ENCODE measurements at places on chromosomes 1 and 21. TPM values are rescaled to one million over a fixed set of nuclear protein-coding genes. Genes with fewer than 3 reads are reported as not detected.

Gene SPRR2B
- not detected for total RNA-seq

DNA sequence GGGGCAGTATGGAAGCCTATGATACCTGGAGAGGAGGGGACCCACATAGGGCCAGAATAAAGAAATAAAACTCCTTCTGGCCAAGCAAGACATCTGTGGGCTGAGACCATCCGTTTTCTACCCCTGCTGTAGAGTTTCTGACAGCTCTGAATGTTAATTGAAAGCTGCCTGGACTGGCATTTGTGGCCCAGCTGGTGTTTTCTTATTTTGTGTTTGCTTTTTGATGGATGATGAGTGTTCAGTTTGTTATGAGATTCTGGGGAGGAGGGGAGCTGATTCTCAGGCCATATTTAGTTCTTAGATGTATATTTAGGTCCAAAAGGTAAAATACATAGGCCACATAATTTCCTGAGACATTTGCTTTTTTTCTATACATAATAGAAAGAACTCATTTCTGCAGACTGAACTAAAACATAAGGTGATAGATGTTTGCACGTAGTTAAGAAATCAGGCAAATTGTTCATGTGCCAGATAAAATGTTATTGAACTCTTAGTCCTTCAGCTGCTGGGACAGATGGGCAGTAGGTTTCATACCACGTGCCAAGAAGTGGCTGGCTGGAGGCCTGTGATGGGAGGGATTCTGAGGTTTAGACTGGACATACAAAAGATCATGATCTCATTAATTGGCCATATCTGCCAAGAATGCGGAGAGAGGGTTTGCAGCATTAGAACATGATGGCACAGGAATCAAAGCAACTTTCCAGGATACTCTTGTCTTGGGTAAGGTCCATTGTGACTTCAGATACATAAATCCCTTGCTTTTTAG, 54.1 kb downstream of the DSCAM start:
- DNase-seq = no peak

DNA sequence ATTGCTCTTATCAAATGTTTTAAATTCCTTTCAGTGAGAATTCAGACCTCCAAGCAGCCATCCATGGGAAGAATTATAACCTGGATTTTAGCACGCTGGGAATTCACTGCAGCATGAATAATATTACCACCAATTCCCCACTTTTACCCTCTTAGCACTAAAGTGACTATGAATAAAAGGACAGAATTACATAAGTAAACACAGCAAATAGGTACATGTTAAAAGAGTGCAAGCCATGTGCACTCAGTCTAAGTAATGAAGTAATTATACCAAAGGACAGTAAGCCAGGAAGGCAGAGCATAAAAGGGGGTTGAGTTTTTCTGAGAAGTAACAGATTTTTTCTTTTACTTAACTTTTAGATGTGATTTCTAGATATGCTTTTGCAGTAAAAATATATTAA, 176.3 kb downstream of the DENND1B start:
- no peak for DNase-seq

GRCh38 chr1:207948536-207949250, 37.8 kb upstream of the CD34 start:
- no peak for DNase-seq

- DNase-seq = no peak
Observed at GRCh38 chr1:57963581-57963980, 539.7 kb upstream of the DAB1 start.

- DNase-seq = peak; percentile 6
Observed at GRCh38 chr1:19436716-19437476, 48.4 kb downstream of the CAPZB start.

Gene LCE1B
- total RNA-seq = not detected

Gene OR2M3
- total RNA-seq = not detected

GRCh38 chr1:234608025-234608910, 1.7 kb downstream of the IRF2BP2 start:
- DNase-seq = peak; percentile 80

DNA sequence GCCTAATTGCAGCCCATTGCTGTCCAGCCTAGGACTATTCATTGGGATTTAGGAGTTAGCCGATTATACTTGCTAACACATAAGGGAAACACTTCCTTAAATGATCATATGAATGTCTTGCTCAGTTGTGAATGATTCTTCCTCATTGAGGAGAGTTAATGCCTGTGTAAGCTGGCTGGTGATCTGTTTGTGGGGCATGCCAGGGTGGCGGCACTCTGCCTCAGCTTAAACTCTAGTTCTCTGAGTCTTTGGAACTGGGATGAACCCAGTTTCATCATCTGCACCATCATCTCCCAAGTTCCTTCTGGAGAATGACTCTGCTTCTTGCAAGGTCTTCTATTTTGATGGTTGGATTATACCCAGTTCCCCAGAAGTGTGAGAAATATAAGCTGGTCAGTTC, 23.9 kb upstream of the SLAMF6 start:
- DNase-seq = no peak

GRCh38 chr1:33180226-33180910, 1.5 kb downstream of the TRIM62 start:
- no peak for DNase-seq

Gene SDC3
- 10.0 TPM for total RNA-seq

DNA sequence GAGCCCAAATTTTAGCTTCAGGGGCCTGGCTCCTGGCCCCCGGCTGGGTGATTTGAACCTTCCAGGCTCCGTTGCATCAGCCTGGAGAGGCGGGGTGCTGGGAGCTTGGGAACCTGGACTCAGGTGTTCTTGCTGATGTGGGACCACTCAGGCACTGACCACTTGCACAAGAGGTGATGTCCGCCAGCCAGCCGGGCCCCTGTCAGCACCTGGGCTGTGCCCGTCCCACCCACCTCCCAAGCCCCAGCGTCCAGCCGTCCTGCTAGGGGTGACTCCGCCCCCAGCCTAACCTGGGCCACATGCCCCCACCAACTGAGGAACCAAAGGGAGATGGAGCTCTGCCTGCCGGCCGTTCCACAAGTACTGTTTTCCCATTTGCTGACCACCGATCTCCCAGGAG, 47.4 kb upstream of the ARHGEF16 start:
- no peak for DNase-seq

- peak; percentile 17 for DNase-seq
Observed at GRCh38 chr1:45097944-45098343, 85.9 kb downstream of the UROD start.

DNA sequence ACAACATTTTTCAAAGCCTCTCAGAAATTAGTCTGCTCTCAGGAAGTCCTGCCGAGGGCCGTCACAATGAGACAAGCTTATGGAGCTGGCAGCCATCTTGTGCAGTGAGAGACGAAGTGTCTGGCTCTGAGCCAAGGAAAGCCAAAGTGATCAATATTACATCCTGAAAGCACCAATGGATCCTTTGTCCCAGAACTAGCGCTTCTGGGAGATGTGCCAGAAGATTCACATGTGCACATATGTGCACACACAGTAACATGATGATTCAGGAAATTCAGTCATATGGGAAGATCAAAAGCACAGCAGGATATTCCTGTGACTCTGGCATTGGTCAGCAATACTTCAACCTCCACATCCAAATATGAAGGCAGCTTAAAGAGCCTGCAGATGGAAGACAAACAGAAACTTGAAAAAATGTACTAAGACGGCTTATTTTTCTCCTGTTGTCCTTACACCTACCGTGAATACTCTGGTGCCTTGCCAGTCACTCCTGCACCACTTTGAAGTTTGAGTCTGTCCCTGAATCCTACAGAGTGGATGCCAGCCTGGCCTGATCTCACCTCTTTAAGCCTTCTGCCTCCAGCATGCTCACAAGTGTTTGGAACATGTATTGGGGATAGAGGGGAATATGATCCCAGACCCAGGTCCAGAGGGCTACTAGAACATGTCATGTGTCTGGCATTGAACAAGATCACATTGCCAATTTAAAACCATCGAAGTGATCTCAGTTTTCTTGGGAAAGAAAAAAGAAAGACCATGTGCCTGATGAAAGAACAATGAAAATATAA, 44.5 kb upstream of the PRRX1 start:
- DNase-seq = peak; percentile 29

Gene PPT1
- 63.9 TPM for total RNA-seq

GRCh38 chr1:196449460-196449859, 158.8 kb downstream of the KCNT2 start:
- DNase-seq = no peak

GRCh38 chr1:33282791-33283190, 26.5 kb downstream of the ZNF362 start:
- no peak for DNase-seq

Gene CYP4A22
- total RNA-seq = not detected

GRCh38 chr1:60088620-60089155, 15.1 kb upstream of the C1orf87 start:
- DNase-seq = peak; percentile 30

Gene CHRM3
- 3.5 TPM for total RNA-seq

GRCh38 chr1:3557366-3557765, 53.9 kb downstream of the MEGF6 start:
- no peak for DNase-seq

- DNase-seq = peak; percentile 86
Observed at GRCh38 chr1:174659823-174660222, 212.1 kb downstream of the GPR52 start.

Gene SLC45A3
- 37.6 TPM for total RNA-seq

Gene PALMD
- 8.2 TPM for total RNA-seq

Gene SLC37A1
- 34.2 TPM for total RNA-seq

Gene DMBX1
- 2.4 TPM for total RNA-seq

GRCh38 chr21:34625030-34625593, 10.2 kb upstream of the RCAN1 start:
- DNase-seq = peak; percentile 12

Gene RGL1
- total RNA-seq = 1.9 TPM

DNA sequence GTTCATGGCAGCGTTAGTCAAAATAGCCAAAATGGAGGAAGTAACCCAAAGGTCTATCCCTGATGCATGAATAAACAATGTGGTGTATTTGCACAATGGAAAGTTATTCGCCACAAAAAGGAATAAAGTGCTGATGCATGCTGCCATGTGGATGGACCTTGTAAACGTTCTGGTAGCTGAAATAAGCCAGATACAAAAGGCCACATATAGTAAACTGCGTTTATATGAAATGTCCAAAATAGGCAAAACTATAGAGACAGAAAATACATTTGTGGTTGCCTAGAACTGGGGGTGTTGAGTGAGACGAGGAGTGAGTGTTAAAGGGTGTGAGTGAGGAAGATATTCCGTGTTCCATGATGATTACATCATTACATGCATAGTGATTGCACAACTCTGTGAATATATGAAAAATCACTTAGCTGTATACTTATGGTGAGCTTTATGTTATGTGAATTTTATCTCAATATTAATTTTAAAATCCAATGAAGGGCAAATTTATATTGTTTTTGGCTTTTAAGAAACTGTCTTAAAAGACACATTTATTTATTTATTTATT, 321.3 kb downstream of the KIF26B start:
- no peak for DNase-seq

Gene RPS6KA1
- total RNA-seq = 111 TPM

DNA sequence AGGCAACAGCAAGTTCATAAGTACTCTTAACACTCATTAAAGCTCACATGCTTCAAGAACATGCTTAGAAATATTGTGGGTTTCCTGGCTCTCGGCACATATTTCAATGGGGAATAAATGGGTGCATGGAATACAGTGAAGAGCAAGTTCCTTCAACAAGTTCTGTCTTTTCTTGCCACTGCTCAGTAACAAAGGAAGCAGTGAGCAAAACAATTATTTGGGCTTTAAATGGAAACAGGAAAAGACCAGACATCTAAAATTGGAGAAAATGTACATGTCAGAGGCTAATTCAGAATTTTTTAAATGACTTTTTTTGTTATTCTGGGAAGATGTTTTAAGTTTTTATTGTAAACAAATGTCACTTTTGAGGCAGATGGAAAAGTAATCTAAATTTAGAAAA, 478.7 kb downstream of the SETD4 start:
- DNase-seq = no peak

Gene YOD1
- total RNA-seq = 54.0 TPM

- no peak for DNase-seq
Observed at GRCh38 chr1:50458507-50458906, 35.3 kb upstream of the DMRTA2 start.

DNA sequence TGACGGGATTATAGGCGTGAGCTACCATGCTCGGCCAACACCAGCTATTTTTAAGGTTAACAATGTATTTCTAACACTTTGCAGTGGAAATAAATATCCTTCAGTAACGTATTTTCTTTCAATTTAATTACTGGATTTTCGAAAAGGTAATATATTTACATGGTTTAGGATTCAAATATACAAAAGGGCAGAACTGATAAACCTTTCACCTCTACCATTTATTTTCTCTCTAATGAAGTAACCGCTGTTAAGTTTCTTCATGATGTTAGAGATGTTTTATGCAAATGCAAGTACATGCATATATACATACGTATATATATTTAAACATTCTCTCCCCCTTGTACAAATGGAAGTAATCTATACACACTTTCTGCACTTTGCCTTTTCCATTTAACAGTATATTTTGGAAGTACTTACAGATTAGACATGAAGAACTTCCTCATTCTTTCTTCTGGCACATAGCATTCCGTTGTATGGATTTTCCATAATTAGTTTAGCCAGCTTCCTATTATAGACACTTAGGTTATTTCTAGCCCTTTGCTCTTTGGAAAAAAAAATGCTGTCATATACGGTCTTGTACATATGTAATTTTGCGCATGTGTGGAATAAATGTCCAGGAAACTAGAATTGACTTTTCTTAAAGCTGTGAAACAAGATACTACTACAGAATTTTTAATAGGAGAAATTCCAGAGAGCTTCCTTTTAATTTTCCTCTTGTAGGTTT, 14.9 kb upstream of the HJV start:
- DNase-seq = no peak

Gene SIM2
- total RNA-seq = 71.2 TPM

Gene C1orf216
- 19.2 TPM for total RNA-seq

Gene SH2D1B
- total RNA-seq = 0.04 TPM

Gene IFI44L
- 5.5 TPM for total RNA-seq

Gene CYP4Z1
- not detected for total RNA-seq

Gene HS2ST1
- 13.8 TPM for total RNA-seq

Gene PLEKHA6
- 53.8 TPM for total RNA-seq

Gene C1orf185
- not detected for total RNA-seq

Gene LCE3D
- total RNA-seq = not detected

Gene DAB1
- total RNA-seq = not detected

DNA sequence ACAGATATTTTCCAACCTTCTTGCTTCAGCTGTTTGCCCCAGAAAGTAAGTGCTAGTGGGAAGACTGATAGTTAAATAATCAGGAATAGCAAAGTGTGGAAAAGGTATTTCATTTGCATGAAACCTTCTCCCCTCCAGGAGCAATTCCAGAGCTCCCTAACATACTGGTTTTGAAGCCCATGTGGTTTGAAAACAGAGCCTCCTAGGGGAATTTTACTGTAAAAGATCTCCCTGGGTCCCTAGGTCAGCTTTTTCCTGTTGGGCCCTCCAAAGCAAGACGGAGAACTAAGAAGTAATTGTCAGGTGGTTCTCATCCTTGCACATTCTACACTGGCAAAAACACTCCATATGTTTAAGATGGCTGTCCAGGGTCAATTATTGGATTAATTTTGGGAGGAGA, 218.7 kb upstream of the FOXD3 start:
- no peak for DNase-seq

GRCh38 chr1:202010180-202011015, at the start of gene ELF3:
Gene ELF3 (plus strand): TSS chr1:202010587. CDS start chr1:202011137, 550 bp downstream.
- DNase-seq = peak; percentile 96

Gene FCGR1A
- not detected for total RNA-seq

Measured in PC-3 (cell line).